Stimulated activated CD8-positive, alpha-beta memory T cell treated with anti-CD3 and anti-CD28 coated beads, Interleukin-4, amount 100 ng/mL, for 4 hours (primary cell): ENCODE measurements at places on chromosomes 3 and 15.

DNA sequence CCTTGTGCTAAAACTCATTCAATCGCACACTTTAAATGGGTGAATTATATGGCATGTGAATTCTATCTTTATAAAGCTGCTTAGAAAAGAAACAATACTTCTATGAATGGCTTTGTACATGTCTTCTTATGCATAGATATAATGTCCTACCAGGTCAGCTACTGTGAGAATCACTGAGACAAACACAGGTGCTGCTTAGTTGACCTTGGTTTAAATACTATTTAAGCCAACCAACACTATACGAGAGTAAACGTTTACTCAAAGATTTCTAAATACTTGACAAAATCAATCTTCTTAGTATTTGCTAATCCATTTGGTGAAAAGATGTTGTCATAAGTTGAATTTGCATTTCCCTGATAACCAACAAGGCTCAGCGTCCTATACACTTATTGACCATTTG lies 260.3 kb downstream of the ADAMTS17 start:
- DNase-seq = no peak

DNA sequence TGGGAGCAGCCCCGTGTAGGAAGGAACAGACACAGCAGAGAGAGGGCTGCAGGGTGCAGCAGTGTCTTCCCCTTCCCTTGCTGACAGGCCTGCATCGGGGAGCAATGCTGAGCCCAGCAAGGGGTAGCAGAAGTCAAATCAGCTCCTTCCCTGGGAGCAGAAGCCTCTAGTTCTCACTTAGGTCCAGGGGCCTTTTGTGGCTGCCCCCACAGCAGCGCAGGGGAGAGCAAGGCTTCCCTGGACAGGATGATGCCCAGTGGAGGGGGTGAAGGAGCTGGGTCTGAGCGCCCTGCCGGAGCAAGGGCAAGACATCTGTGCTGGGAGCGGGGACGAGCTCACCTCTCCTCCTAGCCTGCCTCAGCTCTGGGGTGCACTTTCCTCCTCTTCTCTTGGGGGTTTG lies 827 bp downstream of the PLCB2 start:
- no peak for DNase-seq

GRCh38 chr15:52103217-52104207 lies 9.1 kb downstream of the BCL2L10 start:
- no peak for DNase-seq

DNA sequence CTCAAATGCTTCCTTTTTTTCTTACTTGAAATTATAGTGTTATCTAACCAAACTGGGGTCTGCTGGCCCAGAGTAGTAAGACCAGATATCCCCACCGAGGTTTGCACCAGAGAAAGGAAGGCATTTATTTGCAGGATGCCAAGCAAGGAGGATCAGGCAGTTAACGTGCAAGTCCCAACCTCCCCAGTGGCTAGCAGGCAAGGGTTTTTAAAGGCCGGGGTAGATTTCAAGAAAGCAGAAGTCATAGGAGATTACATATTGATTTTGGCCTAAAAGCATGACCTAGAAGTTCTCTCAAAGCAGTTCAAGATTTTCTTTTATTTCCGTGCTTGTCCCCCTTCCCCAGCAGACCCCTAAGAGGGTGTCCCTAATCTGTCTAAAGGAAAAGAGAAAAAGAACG lies 32.8 kb upstream of the STRIT1 start:
- DNase-seq = no peak

- no peak for DNase-seq
Observed at GRCh38 chr3:52228751-52229291, 3.4 kb upstream of the TLR9 start.
